ENCODE measurements at places on chromosomes 3 and 15.

- no peak for DNase-seq
Observed at GRCh38 chr3:111519178-111519855, 22.7 kb upstream of the CD96 start.

DNA sequence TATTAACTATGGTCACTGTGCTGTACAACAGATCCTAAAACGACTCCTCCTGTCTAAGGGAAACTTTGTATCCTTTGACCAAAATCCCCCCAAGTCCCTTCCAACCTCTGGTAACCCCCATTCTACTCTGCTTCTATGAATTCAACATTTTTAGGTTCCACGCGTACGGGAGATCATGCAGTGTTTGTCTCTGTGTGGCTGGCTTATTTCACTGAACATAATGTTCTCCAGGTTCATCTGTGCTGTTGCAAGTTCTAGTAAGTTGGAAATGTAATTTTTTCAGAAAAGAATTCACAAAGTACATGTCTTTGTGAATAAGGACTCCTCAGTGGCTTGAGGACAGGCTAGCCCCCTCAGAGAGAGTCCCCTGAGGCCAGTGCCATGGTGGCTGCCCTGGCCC lies 66.1 kb downstream of the ATP10A start:
- no peak for DNase-seq

DNA sequence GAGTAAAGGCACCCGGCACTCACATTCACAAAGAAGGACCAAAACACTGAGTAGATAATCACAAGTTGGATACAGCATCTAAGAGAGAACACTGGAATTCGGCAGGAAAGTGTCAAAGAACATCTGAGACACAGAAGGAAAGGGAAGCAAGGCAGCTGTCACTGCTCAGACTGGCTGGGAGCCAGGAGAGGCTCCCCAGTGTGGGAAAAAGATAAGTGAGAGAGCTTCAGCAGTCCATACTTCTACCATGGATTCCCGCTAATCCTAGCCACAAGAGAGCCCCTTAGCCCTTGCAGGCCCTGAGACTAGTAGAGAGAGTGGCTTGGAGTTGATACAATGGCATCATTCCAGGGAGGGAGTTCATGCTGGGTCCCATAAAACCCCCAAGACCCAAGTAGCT lies 36.7 kb upstream of the CP start:
- DNase-seq = no peak

- no peak for DNase-seq
Observed at GRCh38 chr3:166456286-166456685, 619.1 kb upstream of the BCHE start.

GRCh38 chr15:95277266-95277665 lies 1045.9 kb downstream of the MCTP2 start:
- no peak for DNase-seq

DNA sequence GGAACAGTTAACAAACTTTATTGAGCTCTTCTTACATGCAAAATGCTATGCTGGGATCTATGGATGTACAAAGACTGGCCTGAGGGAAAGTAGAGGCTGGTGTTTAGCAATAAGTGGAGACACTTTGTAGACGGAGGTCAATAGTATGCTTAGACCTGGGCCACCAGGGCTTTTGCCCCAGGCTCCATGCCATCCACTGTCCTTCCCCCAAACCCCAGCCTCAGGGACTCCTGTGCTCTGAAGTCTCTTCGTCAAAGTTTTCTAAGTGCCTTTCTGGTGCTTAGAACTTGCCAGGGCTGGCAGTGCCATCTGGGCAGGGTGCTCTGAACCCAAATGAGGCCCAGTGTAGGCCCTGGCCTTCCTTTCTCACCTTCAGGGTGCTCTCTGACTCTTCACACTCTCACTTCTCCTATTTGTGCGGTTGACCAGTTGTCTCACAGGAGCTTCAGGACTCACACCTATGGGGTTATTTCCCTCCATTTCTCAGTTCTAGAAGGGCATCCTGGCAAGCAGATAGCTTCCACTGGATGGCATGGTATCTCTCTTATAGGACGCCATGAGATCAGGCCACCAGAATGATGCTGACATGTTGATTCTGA lies 21.8 kb upstream of the KCNAB1 start:
- no peak for DNase-seq

DNA sequence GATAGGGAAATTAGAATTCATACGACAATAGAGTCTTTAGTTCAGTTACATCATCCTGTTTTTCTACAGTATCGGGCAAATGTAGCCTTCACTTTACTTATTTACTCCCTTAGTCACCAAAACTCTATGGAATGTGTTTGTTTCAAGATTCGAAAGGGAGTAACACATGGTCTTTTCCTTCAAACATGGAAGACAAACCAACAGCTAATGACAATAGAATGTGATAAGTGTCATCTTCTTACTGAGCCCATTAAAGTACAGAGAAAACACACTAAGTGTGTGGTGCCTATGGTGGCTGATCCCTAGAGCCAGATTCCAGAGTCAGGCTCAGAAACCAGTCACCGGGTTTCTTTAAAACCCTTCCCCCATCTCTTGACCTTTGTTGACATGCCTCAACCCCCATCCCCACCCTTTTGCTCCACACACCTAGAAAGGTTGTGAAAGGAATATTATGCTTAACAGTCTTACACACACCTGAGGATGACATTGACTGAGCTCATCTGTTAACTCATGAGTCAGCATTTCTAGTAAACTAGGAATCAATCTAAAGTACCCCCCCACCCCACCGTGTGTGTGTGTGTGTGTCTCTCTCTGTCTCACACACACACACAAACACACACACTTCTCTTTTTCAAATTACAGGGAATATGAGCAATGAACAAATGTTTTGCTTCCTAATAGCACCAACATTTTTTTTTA lies 549.6 kb upstream of the CCDC54 start:
- no peak for DNase-seq

DNA sequence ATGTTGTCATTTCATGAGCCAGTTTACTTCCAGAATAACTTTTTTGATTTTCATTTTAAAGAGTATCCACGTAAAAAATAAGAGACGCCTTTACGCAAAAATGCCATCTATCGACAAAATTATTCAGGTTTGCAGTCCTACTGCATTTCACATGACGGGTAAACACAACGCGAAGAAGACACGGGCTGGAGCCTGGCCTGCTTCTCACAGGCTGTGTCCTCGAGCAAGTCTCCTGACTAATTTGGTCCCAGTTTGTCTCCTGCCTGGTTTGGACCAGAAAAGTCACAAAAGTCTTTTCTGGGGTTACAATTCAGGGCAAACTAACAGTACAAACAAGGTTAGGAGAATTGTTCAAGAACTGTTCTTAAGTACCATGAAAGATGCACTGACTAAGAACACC lies 51.7 kb downstream of the CHSY1 start:
- no peak for DNase-seq

DNA sequence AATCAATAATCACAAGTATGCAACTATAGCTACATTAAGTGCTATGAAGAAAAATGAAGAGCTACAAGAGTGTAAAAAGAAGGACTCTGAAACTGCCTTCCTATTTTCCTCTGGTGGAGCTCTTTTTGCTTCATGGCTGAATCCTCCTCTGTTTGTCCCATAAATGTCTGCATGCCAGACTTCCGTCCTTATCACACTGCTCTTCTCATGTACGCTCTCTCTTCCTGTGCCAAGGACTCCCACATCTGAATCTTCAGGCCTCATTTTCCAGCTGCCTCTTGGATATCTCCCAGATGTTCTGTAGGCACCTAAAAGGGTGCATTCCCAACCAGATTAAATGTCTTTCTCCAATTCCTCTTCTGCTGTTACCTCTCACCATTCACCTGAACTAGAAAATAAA lies 123.7 kb downstream of the MECOM start:
- no peak for DNase-seq

DNA sequence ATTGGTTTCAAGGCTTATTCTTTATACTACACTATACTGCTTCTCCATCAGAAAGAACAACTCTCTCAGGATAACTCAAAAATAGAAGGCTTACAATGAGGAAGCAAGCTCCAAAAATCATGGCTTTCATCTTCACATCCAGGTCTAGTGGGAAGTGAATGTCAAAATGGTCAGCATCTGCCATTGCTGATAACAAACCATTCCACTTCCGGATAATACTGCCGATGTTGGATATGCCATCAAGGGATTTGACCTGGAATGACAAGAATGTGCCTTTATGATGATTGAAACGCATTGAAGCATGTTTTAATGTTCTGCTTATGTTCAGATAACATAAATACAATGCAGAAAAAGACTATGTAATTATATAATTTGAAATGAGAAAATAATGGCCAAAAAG lies 34.0 kb upstream of the PLOD2 start:
- no peak for DNase-seq

DNA sequence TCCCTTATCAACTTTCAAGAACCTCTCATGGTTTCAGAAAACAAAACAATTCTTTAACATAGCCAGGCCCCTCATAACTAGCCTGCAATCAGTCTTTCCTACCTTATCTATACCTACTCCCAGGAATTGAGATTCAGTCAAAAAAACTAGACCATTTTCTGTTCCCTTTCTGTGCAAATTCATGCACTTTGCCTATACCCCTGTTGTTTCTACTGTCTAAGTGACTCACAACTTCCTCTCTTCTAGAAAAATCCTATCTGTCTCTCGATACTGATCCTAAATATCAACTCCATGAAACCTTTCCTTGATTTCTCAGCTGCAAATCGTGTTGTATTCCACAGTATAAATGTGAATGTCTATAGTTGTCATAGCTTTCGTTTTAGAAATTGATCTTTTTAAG lies 10.9 kb upstream of the IL1RAP start:
- no peak for DNase-seq

DNA sequence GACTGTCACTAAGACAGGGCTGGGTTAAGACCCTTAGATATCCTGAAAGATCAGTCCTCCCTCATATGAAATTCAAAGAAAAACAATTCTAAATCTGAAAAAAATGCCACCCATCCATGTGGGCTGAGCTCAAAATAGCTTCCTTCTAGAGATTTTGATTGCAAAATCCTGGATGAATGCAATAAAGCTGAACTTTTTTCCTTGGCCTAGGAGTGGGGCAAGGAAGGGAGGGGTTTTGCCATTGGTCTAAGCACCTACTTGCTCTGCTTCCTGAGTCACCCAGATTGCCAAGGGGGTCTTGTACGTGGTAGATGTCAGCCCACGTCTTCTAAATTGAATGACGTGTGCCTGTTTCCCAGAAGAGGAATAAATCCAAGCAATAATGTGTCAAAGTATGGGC lies 15.3 kb upstream of the SMAD3 start:
- DNase-seq = no peak

DNA sequence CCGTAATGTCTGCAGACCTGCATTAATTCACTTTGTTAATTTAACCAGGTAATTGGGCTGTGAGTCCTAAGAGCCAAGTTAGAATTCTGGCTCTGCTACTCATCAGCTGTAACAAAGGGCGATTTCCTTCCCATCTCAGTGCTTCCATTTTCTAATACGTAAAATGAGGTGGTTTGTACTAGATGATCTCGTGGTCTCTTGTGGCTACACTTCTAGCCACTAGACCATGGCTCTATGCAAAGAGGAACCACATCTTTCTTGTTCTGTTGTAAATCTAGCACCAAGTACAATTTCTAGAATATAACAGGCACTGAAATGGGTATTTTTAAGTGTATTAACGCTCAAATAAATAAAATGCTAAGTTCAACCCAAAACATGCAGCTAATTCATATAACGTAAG lies 174.4 kb upstream of the THBS1 start:
- DNase-seq = no peak

DNA sequence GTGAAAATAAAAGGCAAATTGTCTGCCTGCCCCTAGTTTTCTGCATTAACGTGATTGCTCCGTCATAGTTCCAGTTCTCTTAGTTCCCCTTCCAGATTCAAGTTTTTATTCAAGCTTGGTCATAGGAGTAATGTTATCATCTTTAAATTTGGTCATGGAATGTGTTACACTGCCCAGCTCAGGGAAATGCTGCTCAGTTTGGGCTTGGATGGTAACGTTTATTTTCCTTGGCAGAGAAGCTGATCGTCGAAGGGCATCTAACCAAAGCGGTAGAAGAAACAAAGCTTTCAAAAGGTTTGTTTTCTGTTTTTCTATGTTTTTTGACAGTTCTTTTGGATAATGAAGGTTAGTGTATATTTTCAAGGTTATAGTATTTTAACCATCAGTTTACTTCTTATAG lies 118.4 kb upstream of the FLNB start:
- no peak for DNase-seq

- DNase-seq = no peak
Observed at GRCh38 chr3:133988631-133989161, 41.0 kb downstream of the SLCO2A1 start.

DNA sequence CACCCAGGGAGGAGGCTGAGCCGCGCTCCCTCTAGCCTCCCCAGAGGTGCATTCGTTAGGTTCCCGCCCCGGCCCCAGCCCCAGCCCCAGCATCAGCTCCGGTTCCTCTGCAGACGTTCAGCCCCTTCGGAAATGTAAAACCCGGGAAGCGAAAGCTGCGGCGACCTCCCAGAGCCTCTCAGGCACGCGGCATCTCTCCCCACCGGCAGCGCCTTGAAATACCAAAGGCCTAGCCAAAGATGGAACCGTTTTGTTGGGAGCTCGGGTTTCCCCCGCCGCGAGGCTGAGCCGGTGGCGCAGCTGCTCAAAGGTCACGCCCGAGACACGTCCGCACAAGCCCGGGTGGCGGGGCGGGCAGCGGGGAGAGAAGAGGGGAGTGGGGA lies 77.8 kb upstream of the HES1 start:
- DNase-seq = peak; percentile 46

- DNase-seq = no peak
Observed at GRCh38 chr15:92687746-92688145, 32.2 kb upstream of the FAM174B start.

DNA sequence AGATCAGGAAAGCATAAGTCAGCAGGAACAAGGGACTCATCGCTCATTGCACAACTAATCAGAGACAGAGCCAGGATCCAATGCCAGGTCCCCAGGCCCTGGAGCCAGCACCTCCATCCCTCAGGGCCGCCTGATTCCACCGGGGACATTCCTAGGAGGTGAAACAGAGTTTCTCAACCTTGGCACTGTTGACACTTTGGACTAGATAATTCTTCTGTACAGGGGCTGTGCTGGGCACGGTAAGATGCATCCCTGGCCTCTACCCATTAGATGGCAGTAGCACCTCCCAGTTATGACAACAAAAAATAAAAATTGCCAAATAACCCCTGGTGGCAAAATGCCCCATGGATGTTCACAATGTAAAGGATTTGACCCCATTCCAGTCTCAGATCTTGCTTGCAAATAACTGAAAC lies 127.7 kb downstream of the MTHFS start:
- no peak for DNase-seq

GRCh38 chr3:89367166-89367565 lies 259.7 kb downstream of the EPHA3 start:
- DNase-seq = no peak

GRCh38 chr3:182636646-182637045 lies 156.7 kb upstream of the ATP11B start:
- no peak for DNase-seq

- DNase-seq = no peak
Observed at GRCh38 chr15:72180761-72181324, 16.7 kb downstream of the GRAMD2A start.

GRCh38 chr3:39346785-39347585 lies 17.5 kb downstream of the CCR8 start:
- no peak for DNase-seq

GRCh38 chr15:35168464-35168863 lies 83.4 kb upstream of the NANOGP8 start:
- no peak for DNase-seq

GRCh38 chr3:150022381-150023238 lies 51.9 kb upstream of the PFN2 start:
- DNase-seq = peak; percentile 35
